ENCODE measurements at places on chromosomes 6 and 20.

GRCh38 chr20:16666272-16666671 lies 63.6 kb upstream of the SNRPB2 start:
- DNase-seq, result no peak

- DNase-seq, result no peak
Measured at GRCh38 chr20:54017846-54018245, 52.5 kb downstream of the BCAS1 start.

GRCh38 chr6:96862560-96862959 lies 25.3 kb upstream of the GPR63 start:
- no peak for DNase-seq

DNA sequence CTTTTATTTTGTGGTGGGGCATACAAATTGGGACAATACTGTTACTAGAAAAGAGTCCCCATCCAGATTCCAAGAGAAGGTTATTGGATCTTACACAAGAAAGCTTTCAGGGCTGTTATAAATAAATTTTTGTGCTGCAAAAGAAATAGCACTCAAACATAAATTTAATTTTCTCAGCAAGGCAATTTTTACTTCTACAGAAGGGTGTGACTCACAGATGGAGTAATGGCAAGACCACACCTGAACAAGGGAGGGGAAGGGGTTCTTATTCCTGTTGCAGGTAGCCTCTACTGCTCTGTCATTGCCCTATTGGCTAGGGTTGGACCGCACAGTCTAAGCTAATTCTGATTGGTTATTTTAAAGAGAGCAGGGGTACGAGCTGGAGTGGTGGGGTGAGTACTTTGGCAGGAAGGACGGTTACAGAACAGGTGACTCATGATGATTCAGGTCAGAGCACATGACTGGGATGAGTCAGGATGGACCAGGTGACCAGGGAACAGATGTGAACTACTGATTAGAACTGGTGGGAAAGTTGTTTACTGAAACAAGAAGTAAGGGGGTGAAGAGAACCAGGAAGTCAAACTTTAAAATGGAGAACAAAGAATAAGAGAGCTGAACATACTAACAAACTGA lies 41.1 kb downstream of the CNR1 start:
- no peak for DNase-seq

- no peak for DNase-seq
Measured at GRCh38 chr20:46142124-46142523, 24.0 kb downstream of the CD40 start.

GRCh38 chr6:167993169-167993568 lies 4.3 kb upstream of the KIF25 start:
- no peak for DNase-seq

DNA sequence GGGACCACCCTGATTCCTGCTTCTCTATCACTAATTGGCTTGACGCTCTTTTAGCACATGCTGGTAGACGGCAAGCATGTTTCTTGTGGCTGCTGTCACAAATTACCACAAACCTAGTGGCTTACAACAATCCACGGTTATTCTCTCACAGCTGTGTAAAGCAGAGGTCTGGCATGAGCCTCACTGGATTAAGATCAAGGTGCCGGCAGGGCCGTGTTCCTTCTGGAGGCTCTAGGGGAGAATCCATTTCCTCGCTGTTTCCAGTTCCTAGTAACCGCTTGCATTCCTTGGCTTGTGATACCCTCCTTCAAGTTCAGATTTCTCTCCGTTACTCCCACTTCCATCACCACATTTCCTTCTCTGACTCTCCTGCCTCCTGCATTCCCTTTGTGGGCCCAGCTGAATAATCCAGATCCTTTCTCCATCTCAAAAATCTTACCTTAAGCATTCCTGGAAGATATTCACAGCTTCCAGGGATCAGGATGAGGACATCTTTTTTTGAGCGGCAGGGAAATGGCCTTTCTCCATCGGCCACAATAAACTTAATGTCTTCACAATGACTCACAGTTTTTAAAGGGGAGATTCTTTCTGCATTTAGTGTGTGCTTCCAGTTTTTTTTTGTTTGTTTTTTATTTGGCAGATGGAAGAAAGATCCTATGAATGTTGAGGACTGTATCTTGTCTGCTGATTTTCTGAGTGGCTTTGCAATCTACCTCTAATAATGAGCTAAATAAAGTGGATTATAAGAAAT lies 39.9 kb downstream of the BMP6 start:
- DNase-seq, result no peak

DNA sequence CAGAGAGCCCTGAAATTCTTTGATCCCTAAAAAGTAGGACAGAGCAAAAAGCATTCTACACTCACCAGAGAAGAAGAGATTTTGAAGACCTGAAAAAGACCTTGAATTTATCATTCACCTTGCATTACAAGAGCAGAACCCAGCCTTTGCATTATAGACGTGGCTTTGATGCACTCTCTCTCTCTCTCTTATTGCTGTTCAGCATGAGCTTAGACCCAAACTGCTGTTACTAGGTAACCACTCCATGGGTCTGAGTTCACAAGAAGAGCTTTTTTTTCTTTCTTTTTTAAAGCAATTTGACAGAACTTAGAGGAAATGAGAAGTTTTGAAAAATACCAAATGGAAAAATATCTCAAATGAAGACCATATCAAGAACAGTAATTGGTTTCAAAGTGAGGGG lies 44.4 kb downstream of the COL9A1 start:
- DNase-seq, result no peak

DNA sequence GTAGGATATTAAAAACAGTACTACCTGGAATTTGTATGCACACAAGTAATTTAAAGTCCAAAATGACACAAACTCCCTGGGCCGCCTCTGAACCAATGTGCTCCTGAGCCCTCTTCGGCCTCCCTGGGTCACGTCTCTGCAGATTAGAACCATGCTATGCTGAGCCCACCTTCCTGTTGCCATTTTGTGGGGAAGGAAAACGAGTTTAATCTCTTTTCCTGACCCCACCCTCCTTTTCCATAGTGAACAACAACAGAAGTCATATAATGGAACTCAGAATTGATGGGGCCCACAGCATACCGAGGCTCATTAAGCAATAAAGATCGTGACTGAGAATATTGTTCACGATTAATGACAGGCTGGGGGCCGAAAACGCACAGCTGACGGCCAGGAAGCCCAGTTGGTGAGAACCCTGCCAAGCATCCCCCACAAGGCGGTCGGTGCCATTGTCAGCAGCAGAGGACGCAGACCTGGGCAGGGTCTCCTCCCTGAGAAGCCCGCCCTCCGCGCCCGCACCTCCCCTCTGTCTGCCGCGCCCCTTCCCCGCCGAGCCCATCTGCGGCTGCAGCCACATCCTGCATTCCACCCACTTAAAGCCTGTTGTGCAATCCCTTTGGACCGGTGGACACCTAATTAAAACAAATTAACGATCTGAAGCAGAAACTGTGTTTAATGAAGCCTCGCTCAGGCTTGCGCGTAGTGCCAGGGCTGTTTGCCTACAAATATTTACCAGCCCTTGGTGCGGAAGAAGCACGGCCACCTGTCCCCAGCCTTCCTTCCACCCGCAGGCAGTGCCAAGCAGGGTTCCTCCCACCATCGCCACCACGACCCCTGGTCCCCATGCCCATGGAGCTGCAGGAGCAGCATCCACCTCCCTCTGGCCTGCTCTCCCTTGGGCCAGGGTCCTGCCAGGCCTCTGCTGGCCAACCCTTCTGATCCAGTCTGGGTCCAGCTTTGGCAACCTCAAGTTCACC lies 68.1 kb downstream of the DLL1 start:
- no peak for DNase-seq

DNA sequence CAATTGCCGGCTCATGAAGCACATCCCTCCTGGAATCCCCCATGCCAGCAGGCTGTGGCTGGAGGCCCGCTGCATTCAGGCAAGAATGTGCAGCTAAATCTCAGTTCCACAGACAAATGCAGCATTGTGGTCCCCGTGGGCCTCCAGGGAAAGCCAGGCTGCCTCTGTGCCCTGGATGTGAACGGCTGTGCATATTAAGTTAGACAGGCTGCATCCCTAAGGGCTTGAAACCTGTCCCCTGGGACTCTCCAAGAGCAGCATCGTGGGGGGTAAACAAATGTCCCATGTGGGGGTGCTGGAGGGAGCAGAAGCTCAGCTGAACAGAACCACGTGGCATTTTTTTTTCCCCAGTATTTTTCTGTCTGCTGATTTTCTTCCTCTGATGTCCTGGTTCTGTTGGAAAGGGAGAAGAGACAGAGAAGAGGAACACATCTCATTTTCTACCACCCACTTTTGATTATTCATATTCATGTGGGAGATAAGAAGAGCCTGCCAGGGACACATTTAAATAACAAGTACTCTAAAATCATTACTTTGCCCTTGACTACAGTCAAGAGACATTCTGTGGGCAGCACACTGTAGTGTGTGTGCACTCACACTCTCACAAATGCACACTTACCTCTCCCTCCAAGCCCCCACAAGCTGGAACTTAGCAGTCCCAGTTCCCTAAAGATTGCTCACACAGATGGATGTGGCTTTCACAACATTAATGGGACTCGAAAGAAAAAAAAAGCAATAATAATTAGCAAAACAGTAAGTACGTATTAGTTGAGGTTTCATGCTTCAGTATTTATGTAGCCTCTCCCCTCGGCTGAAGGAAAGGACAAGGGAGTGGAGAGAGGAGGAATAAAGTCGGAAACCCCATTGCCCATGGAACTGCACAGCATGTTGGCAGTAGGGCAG lies 16.9 kb downstream of the GFOD1 start:
- no peak for DNase-seq

GRCh38 chr6:137775720-137776119 lies 91.3 kb upstream of the TNFAIP3 start:
- DNase-seq, result no peak

All from stimulated activated CD8-positive, alpha-beta memory T cell treated with anti-CD3 and anti-CD28 coated beads, Interleukin-4, amount 100 ng/mL, for 24 hours (primary cell).